Left renal cortex interstitium (tissue), 4 donors: ENCODE measurements at places on chromosomes 1 and 21.

DNA sequence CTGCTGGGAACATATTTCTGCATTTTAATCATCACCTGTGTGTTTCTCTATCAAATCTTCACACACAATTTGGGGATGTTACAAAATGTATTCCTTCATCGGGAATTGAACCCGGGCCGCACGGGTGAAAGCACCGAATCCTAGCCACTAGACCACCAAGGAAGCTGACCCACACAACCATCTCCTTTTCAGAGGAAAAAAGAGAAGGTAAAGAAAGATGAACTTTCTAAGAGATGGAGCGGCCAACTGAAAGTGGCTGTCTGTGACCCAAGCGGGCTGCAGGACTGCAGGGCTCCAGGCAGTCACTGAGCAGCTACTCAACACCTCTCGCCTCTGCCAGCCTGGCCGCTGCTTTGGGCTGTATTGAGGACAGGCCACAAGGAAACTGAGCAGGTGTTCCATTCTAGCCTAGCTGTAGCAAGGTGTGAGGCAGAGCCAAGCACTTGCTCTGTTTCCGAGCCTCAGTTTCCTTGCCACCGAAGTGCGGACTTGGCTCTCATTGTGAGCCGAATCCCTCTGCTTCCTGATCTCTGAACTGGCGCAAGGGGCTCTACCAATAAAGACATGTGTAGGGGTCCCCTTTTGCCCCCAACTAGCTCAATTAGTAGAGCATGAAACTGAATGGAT, 156.9 kb upstream of the NBPF11 start:
- no peak for DNase-seq

DNA sequence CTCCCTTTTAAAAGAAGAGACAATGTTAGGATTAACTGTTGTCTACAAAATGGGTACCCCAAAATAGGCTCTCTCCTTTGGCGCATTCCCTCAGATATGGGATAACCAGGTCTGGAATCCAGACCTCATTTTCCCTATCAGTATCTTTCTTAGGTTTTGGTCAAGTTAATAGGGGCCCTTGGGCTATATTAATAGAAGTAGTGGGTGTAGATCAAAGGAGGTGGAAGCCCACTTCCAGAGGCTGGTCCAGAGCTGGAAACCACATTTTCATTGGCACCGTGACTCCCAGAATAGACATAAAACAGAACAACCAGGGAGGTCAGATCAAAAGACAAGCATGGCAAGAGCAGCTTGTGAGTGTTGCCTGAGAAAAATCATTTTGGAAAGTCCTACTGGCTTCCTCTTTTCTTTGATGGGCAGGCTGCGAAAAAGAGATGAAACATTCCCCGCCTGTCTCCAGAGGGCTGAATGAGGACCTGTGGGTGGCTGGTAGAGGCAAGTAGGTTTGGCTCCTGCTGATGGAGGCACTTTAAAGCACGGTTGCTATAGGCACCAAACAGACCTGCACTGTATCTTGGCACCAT, 25.8 kb upstream of the KIF21B start:
- DNase-seq: no peak

- no peak for DNase-seq
These were observed 648.9 kb upstream of the CXADR start for GRCh38 chr21:16863908-16864307.

DNA sequence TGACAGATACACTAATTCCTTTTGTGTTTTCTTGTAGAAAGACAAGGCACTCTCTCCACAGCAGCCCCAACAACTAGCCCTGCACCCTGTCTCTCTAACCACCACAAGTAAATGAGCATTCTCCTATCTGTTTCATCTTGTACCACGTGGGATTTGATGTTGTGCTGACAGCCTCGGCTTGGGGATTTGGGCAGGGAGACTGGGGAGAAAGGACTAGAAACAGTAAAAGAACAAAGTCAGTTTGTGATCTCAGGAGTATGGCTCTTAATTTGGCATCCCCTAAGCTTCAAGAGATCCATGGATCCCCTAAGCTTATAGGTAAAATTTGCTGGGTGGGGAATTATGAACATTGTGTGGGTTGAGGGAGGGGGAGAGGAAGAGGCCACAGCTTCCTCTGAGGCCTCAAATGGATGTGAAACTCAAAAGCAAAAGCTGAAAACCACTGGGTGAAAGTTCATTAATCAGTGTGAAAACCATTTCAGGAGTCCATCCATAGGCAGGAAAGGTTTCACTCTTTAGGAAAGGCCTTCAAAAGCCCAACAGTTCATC, 3.1 kb downstream of the C1orf162 start:
- no peak for DNase-seq
